ENCODE measurements at places on chromosomes 16 and 17. TPM values are rescaled to one million over a fixed set of nuclear protein-coding genes. Genes with fewer than 3 reads are reported as not detected.
A peak's percentile ranks its signal among the peaks of the same experiment; 100 is the strongest.

- no peak overlapping the region for H3K4me3 ChIP-seq
- H3K27ac ChIP-seq, result no peak overlapping the region
- no peaks in the 10 kb centered on the region for H3K36me3 ChIP-seq
- H3K27me3 ChIP-seq, result no peaks in the 10 kb centered on the region
- H3K4me1 ChIP-seq, result peaks cover 29% of the 10 kb centered on the region
Measured at GRCh38 chr17:40530531-40530994, 29.1 kb upstream of the TNS4 start.

GRCh38 chr16:57145046-57146021 is 40.5 kb downstream of the PSME3IP1 start:
- H3K27ac ChIP-seq, result peak overlapping the region; percentile 28
- H3K4me3 ChIP-seq, result no peak overlapping the region

DNA sequence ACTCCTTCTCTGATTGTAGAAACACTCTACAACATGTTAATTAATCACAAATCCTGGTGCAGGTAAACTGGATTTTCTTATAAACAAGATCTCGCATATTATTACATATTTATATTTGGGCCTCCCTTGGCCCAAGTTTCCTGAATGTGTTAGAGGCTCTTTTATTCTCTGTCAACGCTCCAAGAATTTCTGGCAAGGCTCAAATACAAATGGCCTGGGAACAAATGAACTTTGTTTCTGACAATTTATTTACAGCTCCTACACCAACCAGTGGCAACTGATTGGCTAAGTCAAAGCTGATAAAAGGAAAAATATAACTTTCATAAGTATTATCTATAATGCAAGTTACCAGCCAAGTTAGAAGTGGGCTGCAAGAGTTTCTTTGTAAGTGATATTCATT is 64.9 kb upstream of the CORO6 start:
- peaks cover 28% of the 10 kb centered on the region for H3K36me3 ChIP-seq
- no peak overlapping the region for H3K4me3 ChIP-seq
- H3K27ac ChIP-seq, result no peak overlapping the region
- no peak for DNase-seq
- H3K27me3 ChIP-seq, result no peaks in the 10 kb centered on the region

Gene RUNDC3A
- total RNA-seq, result 0.32 TPM

- DNase-seq, result no peak
- H3K27ac ChIP-seq, result no peak overlapping the region
- H3K36me3 ChIP-seq, result peaks cover 31% of the 10 kb centered on the region
- H3K4me1 ChIP-seq, result no peaks in the 10 kb centered on the region
Measured at GRCh38 chr17:43135454-43135819, 10.3 kb upstream of the BRCA1 start.

Gene CD7
- total RNA-seq, result 7.2 TPM
